ENCODE measurements at places on chromosomes 1 and 21. TPM values are rescaled to one million over a fixed set of nuclear protein-coding genes. Genes with fewer than 3 reads are reported as not detected.

The KRTAP11-1 gene
- total RNA-seq, result not detected

The ZNF669 gene
- 5.4 TPM for total RNA-seq

The CFAP57 gene
- 0.51 TPM for total RNA-seq

The EXO5 gene
- 13.3 TPM for total RNA-seq

The GJB3 gene
- 6.1 TPM for total RNA-seq

The DAB1 gene
- total RNA-seq, result 2.5 TPM

The HFM1 gene
- total RNA-seq, result 3.9 TPM

GRCh38 chr21:42198929-42199867 is 19.7 kb upstream of the ABCG1 start:
- DNase-seq, result no peak

- no peak for DNase-seq
These were observed 7.5 kb downstream of the PFKFB2 start for GRCh38 chr1:207060596-207060995.

DNA sequence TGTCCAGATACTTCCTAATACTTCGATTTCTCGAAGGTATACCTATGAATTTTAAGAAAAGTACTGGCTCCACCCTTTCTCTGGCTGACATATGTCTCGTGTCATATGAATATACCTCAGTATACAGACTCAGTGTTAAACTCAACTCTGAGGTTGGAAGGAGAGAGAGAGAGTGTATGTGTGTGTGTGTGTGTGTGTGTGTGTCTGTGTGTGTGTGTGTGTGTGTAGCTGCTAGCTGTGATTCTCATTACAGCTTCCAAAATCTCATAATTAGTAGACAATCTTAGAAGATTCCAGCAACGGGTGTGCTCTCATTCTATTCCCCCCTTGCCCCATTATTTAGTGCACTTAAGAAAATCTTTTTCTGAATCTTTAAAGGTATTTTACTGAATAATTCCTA is 380.3 kb upstream of the B3GALT2 start:
- no peak for DNase-seq

DNA sequence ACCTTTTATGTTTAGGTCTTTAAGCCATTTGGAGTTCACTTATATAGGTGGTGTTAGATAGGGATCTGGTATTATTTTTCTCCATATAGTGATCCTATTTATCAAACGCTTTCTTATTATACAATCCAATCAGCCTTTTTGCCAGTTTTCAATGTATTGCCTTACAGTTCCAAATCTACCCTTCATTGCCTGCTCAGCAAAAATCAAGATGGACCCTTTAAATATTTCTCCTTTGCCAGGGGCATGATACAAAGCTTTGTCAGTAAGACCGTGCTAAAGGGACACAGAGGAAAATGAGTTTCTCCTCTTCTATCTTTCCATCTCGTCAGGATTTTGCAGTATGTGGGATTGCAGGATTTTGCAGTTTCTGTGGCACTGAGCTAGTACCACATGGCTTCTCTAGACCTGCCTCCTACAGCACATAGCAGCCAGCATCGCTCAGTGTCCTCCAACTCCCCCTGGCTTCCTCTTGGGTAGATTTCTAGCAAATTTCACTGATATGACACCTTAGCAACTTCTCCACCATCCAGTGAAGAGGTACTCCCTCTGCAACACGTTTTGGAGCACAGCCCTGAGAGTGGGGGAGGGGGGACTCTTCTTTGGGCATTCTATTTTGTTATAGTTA is 22.5 kb upstream of the CAP1 start:
- no peak for DNase-seq

DNA sequence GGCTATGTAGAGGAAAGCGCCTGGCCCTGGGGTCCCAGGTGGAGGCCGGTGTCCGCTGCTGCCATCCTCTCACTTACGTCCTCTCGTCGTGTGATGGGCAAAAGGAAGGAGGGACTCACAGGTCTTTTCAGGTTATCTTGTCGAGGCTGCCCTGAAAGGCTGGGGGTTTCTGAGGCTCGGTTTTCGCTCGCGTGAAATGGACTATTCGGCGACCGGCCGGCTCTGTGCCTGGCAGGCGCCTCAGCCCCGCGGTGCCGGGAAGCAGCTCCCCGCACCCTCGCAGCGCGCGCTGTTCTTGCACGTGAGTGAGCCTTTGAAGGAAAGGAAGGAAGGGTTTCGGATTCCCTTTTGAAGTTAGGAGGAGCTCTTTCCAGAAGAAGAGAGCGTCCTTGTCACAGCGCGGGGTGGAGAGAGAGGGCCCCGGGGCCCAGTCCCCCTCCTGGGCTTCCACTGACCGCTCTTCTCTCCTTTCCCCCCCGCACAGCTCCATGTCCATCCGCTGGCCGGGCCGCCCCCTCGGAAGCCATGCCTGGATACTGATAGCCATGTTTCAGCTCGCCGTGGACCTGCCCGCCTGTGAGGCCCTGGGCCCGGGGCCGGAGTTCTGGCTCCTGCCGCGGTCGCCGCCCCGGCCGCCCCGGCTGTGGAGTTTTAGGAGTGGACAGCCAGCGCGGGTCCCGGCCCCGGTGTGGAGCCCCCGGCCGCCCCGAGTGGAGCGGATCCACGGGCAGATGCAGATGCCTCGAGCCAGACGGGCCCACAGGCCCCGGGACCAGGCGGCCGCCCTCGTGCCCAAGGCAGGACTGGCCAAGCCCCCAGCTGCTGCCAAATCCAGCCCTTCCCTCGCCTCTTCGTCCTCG is 57.2 kb downstream of the AJAP1 start:
- peak; percentile 17 for DNase-seq

DNA sequence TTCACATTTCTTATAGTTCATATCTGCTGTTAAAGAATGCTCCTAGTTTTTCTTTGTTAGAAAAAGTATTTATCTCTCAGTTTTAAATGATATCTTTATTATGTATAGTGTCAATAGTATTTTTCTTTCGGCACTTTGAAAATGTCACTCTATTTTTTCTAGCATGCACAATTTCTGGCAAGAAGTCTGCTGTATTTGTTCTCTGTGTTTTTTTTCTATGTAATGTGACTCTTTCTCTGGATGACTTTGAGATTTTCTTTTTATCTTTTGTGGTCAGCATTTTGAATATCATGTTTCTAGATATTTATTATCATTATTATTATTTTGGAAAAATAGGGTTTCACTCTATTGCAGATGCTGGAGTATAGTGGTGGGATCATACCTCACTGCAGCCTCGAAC is 285.2 kb downstream of the PTGER3 start:
- DNase-seq, result no peak

DNA sequence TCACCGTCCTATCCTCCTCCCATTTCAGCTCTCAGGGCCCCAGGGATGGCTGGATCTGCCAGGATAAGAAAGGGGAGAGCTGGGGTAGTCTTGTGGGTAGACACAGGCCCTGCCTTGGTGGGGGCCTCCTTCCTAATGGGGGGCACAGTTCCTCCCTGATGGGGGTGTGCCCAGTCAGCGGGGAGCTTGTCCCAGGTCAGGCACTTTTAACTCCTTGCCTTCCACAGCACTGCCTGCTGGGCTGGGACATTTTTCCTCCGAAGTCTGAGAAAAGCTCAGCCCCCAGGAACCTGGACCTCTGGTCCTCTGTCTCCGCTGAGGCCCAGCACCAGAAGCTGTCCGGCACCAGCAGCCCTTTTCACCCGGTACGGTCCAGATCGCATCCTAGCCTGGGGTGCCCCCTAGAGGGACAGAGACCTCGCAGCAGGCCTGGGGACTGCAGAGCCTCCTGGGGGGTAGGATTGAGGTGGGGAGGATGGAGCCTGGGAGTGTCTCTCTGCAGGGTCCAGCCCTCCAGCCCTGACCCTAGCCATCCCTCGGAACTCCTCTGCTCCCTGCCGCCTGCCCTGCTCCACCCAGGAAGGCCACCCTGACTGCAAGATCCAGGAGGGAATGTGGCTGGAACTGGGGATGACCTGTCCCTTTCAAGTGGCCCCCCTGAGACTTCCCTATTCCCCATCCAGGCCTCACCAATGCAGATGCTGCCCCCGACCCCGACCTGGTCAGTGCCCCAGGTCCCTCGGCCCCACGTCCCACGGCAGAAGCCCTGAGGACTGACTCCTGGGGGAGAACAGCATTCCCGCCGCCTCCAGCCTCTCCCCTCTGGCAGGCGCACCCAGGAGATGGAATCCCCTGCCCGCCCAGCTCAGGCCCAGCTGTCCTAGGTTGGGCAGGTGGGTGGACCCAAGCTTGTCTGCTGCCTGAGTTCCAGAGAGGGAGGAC is 12.0 kb downstream of the MIIP start:
- DNase-seq, result no peak

DNA sequence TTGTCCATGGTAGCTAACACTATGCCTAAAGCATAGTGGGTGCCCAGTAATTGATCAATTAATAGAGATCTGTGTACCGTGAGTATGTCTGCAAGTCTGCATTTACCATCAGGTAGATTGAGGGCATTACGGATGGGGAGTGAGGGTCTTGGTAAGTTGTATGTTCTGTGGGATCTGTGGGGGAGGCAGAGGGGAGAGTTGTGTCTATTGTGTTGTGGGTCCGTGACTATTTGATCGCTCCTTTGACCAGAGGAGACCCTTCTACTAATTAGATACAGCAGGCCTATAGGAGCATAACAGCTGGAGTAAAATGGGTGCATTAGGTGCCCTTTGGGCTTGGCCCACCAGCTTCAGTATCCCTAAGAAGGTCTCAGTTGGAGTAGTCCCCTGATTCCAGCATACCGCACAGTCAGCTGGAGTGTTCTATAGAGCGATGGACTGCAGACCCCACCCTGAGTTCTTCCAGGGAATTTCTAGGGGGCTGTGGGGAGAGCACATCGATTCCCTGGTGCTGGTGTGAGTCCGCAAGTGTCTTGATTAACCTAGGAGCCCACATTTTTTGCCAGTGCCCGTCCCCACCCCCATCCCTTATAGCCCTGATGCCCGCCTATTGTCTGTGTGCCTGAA is 55.9 kb downstream of the RHBG start:
- DNase-seq, result no peak
